ENCODE measurements at places on chromosomes 12 and 14.

- no peak for DNase-seq
These were observed 29.5 kb downstream of the SPPL3 start for GRCh38 chr12:120874547-120875245.

DNA sequence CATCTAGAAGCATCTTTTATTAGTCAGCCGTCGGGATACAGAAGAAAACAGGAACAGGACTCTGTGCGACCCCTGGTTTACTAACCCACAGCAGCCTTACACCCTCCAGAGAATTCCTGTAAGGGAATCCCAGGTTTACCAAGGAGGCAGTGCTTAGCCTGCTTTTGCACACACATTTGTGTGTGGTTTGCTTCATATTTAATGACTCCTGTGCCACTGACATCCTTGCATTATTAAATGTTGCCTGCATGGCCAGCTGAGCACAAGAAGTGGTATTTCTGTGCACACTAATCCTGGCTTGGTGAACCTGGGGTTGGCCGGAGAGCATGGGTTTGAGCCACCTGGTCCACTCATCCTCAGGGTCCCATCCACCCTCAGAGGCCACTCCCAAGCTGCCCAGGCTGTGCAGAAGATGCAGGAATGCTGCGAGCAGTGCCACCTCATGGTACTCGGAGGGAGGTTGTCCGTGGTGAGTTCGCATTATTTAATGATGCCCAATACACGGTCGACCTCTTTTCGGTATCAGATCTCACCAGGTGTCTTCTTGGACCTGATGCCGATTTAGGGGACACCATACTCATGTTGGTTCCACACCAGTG is 152.4 kb upstream of the RTL1 start:
- no peak for DNase-seq

DNA sequence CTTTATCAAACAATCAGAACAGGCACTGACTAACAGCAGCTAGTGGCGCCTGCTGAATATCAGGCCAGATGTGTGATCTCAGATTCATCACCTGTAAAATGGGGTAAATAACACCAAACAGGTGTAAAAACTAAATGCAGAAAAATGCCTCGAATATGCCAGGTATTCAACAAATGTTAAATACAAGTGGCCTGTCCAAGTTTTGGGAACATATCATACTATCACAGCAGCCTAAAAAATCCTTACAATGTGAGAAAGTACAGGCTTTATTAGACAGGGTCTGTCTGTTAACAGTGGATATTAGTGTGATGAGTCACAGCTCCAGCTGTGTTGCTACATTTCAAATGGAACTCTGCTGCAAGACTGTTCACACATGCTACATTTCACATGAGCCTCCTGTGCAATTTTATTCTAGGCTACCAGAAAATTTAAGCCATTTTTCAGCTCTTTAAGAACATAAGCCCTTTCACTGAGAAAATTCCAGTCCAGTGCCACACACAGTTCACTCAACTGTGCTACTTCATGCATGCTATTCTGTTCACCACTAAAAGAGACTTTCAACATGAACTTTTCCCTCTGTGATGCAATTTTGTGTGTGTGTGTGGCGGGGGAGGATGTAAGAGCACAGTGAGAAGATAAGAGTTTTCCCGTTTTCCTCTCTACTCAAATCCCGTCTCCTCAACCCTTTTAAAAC is 56.7 kb downstream of the MSRB3 start:
- DNase-seq: no peak

GRCh38 chr14:93538413-93538812 is 107.7 kb downstream of the UNC79 start:
- DNase-seq: no peak

DNA sequence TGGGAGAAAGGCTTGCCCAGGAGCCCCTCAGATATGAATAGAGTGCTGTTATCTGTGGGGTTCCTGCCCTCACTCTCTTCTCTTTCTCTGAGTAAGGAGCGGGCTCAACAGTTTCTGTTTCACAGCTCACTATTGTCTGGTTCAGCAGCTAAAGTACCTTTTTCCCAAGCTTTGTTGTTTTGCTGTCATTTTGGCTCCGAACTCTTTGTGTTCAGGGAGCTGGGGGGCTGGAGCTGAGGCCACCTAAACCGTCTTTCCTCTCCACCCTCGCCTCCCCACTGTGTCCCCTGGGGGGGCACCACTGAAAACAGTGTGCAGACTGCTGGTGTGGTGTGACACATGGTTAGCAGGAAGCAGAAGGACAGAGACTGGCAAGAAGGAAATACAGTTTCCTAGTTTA is 51.4 kb downstream of the FBXW8 start:
- no peak for DNase-seq

DNA sequence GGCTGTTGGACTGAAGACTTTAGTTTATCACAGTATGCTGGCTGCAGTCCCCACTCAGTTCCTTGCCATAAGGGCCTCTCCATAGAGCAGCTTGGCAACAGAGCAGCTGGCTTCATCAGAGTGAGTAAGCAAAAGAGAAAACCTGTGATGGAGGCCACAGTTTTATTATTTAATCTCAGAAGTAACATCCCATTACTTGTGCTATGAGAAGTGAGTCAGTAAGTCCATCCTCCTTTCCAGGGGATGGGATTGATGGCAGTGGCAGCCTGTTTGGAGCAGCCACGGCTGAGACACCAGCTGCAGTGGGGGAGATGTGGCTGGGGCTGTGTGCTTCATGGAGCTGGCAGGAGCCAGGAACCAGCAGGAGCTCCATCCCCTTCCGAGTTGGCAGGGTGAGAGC is 138.5 kb upstream of the SRRM4 start:
- DNase-seq: no peak

DNA sequence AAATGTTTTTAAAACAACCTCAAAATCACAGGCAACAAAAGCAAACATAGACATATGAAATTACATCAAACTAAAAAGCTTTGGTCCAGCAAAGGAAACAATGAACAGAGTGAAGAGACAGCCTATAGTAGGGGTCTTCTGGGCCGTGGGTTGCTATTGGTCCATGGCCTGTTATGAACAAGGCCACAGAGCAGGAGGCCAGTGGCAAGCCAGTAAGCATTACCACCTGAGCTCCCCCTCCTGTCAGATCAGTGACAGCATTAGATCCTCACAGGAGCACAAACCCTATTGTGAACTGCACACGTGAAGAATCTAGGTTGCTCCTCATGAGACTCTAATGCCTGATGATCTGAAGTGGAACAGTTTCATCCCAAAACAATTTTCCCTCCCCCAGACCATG is 174.0 kb downstream of the DIO2 start:
- DNase-seq: no peak

All from lower leg skin (tissue), 4 donors.